HCT116 (cell line): ENCODE measurements at places on chromosomes 7 and 10. TPM values are rescaled to one million over a fixed set of nuclear protein-coding genes. Genes with fewer than 3 reads are reported as not detected.

DNA sequence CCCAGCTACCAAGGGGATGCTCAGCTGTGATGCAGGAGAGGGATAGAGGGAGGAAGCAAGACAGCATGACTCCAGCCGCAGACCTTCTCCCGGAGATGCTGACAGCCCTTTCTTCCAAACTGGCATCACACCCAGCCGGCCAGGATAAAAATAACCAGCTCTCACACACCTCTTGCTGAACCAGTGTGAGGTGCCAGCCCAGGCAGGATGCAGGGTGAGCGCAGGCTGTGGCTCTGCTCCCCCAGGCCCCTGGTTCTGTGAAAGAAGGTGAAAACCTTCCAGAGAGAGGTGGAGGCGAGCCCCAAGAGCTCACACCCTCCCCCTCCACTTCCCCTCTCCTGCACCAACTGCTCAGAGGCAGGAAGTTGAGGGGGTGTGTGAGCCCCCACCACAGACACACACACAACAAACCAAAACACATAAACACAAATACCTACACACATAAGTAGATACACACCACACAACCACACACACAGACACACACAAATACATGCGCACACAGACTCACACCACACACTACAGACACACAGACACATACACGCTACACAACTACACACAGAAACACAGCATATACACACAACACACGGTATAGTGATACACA is 4.0 kb downstream of the GPR15LG start:
- no peak overlapping the region for H3K4me3 ChIP-seq
- no peaks in the 10 kb centered on the region for H3K27me3 ChIP-seq
- no peak for DNase-seq
- H3K4me1 ChIP-seq: no peaks in the 10 kb centered on the region
- no peaks in the 10 kb centered on the region for H3K36me3 ChIP-seq

DNA sequence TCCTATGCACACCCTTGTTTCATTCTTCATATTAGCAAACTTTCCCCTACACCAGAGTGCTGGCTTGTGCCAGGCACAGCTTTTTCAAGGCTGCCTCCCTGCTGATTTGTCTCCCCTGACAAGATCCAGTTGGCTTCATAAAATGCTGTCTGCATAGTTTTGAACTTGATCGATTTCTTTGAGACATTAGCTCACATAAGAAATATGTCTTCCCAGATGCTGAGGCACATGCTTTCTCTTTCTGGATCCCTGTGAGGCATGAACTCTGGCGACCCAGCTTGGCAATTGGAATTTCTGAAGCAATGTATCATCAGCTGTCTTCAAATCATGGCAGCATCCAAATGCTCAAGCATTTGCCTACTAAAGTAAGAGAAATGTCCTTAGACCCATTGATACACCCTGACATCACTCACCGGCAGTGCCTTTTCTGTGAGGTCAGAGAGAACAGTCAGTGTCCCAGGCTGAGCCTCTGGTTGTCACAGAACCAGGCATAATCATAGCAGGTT is 616.4 kb upstream of the GHITM start:
- H3K4me3 ChIP-seq: no peak overlapping the region
- H3K36me3 ChIP-seq: no peaks in the 10 kb centered on the region
- no peaks in the 10 kb centered on the region for H3K27me3 ChIP-seq
- no peaks in the 10 kb centered on the region for H3K4me1 ChIP-seq
- H3K27ac ChIP-seq: no peak overlapping the region

GRCh38 chr10:70055550-70055949 is 2.9 kb downstream of the MACROH2A2 start:
- no peaks in the 10 kb centered on the region for H3K36me3 ChIP-seq
- H3K4me1 ChIP-seq: peaks cover 8% of the 10 kb centered on the region; the same call in 1 of the 2 replicates
- no peak overlapping the region for H3K27ac ChIP-seq
- H3K27me3 ChIP-seq: no peaks in the 10 kb centered on the region
- no peak for DNase-seq

- no peak overlapping the region for H3K4me3 ChIP-seq
- no peaks in the 10 kb centered on the region for H3K27me3 ChIP-seq
- no peaks in the 10 kb centered on the region for H3K36me3 ChIP-seq
- DNase-seq: no peak
- no peak overlapping the region for H3K27ac ChIP-seq
Observed at GRCh38 chr7:157502701-157503111, 165.9 kb downstream of the DNAJB6 start.

DNA sequence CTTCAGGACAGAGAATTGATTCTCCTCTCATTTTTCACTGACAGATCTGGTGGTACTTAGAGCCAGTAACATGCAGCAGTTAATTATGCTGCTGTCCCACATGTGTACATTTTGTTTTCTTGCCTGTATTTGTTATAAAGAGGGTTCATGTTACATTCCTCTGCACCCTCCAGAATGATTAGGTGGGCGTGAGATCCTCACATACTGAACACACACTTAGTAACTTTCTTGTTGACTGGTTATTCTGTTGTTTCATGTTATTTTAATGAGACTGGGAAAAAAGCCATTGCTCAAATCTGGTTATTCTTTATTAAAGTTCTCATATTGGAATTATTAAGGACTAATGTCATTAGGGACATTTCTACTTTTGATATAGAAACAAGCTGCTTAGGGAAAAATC is 409.1 kb downstream of the SDK1 start:
- no peak overlapping the region for H3K4me3 ChIP-seq
- DNase-seq: no peak
- H3K27me3 ChIP-seq: peaks cover 3% of the 10 kb centered on the region; the same call in 1 of the 2 replicates
- H3K36me3 ChIP-seq: no peaks in the 10 kb centered on the region
- H3K4me1 ChIP-seq: no peaks in the 10 kb centered on the region
- no peak overlapping the region for H3K27ac ChIP-seq

DNA sequence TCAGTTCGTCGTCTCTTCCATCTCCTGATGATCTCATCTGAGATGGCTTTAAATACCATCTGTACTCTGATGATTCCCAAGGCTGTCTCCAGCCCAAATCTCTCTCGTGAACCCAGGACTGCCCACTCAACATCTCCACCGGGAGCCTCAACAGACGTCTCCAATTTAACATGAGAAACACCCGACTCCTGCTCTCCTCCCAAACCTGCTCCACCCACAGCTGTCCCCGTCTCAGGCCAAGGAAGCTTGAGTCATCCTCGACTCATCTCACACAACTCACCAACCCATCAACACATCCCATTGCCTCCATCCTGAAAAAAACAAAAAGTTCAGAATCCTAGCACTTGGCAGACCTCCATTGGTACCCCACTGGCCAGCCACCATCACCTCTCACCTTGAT is 29.7 kb upstream of the CALN1 start:
- no peaks in the 10 kb centered on the region for H3K4me1 ChIP-seq
- no peak for DNase-seq
- H3K27me3 ChIP-seq: peaks cover 39% of the 10 kb centered on the region; the same call in 1 of the 2 replicates
- no peaks in the 10 kb centered on the region for H3K36me3 ChIP-seq

Gene MYH16
- total RNA-seq: 0.57 TPM

Gene CALHM1
- not detected for total RNA-seq

Gene ZNF239
- total RNA-seq: 4.4 TPM

Gene AKR1C8
- not detected for total RNA-seq

Gene SEMA3A
- 14.2 TPM for total RNA-seq

Gene ACSL5
- 195 TPM for total RNA-seq
